ENCODE measurements at places on chromosomes 5 and 9.

DNA sequence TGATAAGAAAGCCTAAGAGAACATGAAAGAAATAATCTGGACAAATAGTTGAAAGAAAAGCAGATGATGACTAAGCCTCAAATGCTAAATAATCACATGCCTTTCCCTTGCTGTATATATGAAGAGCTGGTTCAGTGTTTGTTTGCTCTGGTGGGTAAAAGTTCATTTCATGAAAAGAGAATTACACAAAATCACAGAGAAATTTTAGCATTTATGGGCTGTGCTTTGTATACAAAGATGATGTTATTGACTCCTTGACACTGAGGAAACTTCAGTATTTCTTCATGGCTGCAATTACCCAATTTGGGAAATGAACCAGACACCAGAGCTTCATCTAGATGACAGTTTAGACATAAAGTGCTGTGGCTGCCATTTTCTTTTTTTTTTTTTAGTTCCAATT lies 527.2 kb downstream of the NR2F1-AS1 start:
- no peak for DNase-seq

DNA sequence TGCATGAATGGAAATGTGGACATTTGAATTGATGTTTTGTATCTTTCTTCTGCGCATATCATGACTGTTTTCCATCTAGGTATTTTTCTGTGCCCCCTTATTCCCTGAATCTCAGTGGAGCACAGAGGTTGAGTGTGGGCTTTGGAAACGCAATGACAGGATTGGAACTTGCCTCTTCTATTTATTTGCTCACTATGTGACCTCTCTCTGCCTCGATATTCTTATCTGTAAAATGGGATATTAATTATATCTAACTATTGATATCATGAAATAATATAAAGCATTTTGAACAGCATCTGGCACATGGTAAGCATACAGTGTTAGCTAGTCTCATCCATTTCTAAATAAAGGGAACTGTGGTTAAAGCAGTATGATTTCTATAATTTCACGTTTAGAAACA lies 26.0 kb downstream of the HABP4 start:
- no peak for DNase-seq

DNA sequence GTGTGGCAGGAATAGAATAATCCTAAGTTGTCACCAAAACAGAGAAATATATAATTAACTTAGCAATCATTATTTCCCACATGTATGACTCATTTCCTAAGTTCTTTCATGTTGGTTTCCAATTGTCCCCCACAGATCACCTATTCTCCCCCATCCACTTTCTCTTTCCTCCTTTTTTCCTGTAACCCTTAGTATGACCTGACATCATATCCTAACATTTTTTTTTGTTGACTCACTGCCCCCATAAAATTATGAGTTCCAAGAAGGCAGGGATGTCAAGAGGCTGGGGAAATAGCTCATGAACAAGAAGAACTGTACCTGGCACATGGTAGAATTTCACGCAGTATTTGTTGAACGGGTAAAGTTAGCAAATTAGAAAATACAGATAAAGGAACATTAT lies 186.7 kb downstream of the DCP2 start:
- DNase-seq: no peak

DNA sequence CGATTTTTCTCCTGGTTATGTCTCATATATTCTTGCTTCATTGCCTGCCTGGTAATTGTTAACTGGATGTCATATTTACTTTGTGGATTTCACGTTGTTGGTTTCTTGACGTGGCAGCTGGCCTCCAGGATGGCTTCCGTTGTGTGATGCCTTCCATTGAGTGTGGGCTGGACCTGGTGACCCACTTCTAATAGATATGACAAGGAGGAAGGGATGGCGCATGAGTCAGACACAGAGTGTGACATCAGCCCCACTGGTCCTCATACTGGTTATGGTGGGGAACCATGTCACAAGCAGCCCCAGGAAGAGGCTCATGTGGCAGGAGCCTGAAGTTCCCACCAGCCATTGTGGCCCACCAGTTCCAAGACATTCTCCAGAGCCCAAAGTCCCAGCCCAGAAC lies 6.4 kb upstream of the PAEP start:
- DNase-seq: no peak

- DNase-seq: peak; percentile 49
Measured at GRCh38 chr5:119269061-119269944, 86.5 kb upstream of the TNFAIP8 start.

- no peak for DNase-seq
Measured at GRCh38 chr5:10140195-10140973, 109.3 kb downstream of the ATPSCKMT start.

DNA sequence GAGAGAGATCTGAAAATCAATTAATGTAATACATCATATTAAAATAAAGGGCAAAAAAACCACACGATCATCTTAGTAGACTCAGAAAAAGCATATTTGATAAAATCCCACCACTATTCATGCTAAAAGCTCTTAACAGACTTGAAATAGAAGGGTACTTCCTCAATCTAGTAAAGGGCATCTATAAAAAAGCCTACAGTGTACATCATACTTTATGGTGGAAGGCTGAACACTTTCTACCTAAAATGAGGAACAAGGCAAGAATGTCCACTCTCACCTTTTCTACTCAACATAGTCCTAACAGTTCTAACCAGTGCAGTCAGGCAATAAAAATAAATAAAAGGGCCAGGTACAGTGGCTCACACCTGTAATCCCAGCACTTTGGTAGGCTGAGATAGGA lies 38.9 kb downstream of the POLK start:
- no peak for DNase-seq

DNA sequence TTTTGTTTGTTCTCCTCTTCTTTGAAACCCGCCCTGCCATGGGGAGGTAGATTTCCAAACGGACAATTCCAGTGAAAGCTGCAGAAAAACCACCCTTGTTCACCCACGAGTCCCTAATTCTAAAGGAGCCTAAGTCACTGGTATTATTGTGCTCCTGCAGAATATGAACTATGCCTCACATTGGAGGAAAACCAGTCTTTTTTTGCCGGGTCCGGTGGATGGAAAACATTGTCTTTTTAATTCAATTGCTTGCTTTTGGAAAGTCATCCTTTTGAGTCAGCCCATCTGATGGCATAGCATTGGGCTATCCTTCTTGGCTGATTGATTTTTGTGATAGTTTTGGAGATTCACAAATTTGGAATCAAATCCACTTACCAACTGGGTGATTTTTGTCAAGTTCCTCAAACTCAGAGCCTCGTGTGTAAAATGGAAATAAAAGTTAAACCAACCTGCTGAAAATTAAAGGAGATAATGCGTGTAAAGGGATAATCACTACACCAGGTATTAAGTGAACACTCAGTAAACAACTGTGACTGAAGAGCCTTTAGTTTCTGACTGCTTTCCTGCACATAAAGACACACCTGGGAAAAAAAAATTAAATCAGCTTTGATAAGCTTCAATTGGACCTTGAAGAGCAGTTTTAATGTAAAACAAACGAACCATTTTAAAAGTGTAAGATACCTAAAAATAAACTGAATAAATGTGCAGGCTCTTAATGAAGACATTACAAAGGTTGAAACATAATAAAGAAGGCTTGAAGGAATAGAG lies 780 bp upstream of the CCNJL start:
- no peak for DNase-seq

DNA sequence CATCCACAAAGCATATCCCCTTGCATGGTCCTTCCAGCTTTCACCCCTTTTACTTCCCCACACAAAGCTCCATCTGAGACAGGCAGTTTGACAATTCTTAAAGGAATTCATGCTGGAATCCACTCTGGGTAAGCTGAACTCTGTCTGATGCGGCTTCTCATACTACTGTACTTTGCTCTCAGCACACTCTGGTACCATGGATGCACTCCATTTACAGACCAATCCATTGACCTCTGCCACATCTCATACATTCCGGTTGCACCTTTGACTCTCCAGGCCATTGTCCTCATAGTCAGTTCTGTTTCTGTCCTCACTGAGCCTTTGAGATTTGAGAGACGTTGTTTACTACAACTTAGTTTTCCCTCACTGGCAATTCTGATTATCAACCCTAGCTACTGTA lies 12.2 kb downstream of the SPATA9 start:
- DNase-seq: no peak

DNA sequence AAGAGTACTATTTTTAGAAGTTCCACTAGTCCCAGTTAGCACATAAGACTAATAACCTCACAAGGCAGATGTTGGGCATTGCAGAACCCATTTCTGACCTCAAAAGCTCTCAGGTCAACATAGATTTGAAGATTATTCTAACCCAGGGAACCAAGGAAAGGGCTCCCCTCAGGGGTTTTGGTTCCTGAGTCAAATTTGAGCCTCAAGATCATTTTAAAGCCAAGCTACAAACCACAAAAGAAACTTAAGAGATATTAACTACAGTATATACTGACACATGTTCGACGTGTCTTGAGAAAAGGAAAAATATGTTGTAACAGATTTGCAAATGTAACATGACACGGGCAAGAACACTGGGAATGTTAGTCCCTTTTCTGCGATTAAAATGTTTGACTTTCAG lies 88.6 kb downstream of the GNAQ start:
- DNase-seq: no peak

DNA sequence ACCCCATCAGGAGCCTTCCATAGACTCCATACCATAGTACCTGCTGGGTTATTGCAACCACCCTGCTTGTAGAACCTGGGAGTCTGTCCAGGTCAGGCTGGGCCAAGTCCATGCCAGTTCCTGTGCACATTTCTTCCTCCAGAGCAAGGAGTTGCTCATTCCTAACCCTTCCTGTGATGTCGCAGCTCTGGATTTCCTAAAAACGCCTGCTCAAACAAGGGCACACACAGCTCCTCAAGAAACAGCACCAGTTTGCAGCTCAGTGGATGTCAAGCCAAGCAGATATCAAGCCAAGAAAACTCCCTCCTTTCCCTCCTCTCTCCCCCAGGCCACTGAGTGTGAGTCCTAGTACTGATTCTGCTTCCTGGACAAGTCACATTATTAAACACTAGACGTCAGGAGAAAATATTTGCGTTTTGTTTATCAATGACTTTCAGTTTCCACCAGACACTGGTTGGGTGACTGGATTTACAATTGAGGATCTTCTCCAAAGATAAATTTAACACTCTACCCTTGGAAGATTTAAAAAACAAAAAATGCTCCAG lies 59.6 kb downstream of the SLC1A1 start:
- no peak for DNase-seq

DNA sequence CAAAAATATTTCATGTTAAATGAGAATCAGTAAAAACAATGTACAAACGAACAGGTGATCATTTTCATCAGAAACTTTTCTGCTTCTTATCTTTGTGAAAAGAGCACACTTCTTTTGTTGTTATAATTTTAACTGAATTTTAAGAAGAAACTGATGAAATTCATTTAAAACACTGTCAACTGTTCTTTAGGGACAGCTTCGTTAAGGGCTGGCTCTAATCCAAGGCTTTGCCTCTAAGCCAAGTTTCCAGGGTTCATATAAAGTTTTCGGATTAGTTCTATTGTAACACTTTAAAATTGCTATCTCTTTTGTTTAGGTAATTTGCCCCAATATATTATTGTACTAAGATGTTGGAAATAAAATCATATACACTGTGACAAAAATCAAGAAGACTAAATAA lies 559.2 kb downstream of the TUSC1 start:
- no peak for DNase-seq

- DNase-seq: no peak
Measured at GRCh38 chr5:14757850-14758249, 93.3 kb downstream of the OTULIN start.

GRCh38 chr5:113804943-113805342 lies 291.4 kb downstream of the YTHDC2 start:
- DNase-seq: no peak

- no peak for DNase-seq
Measured at GRCh38 chr9:110921705-110922104, 116.6 kb downstream of the LPAR1 start.

DNA sequence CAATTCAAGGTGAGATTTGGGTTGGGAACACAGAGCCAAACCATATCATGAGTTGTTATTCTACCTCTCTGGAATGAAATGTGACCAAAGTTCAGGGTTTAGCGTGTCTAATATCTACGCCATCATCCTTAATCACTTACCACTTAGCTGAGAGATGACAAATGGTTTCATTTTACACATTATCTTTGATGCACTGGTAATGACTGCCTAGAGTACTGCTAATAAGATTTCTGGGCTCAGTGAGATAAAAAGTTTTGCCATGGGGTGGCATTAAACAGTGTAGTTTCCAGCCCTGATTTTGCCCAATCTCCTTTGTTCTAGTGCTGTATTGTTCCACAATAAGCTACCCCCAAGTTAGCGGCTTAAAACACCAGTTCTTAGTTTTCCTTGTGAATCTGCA lies 367.2 kb downstream of the MLLT3 start:
- DNase-seq: no peak

DNA sequence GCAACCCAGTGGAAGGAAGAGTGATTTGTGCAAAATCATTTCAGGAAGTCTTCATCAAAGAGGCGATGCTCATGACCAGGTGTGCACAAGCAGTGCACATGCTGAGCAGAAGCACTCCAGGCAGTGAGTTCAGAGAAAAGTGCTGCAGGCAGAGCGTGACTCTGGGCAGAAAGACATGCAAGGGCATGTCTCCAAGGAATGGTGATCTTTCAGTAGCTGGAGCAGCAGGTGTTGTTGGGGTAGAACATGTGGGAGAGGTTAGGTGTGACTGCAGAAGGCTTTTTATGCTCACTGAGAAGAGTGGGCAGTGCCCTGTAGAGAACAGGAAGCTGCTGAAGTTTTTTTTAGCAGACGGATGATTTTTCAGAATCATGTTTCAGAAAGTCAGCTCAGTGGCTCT lies 545.4 kb upstream of the TLE4 start:
- DNase-seq: no peak

- no peak for DNase-seq
Measured at GRCh38 chr9:96476591-96476990, 26.6 kb downstream of the HABP4 start.

DNA sequence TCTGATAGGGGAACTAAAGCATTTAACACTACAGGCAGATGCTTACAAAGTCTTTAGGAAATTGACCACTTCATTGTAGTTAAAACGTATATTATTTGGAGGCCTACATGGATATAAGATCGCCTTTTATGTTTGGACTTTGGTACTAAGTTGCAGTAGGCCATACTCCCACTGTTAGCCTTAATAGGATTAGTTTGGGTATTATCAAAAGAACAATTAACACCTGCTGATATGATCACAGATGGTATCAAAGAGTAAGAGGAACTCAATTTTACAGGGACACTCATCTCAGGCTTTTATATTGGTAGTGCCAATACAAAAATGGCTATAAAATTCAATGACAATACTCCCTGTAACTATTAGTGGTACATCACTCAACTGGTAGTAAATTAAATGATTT lies 1183.0 kb downstream of the MAT2B start:
- no peak for DNase-seq
